ENCODE measurements at places on chromosomes 4 and X.

GRCh38 chr4:154416190-154416547 lies 75.4 kb downstream of the DCHS2 start:
- no peak for DNase-seq

DNA sequence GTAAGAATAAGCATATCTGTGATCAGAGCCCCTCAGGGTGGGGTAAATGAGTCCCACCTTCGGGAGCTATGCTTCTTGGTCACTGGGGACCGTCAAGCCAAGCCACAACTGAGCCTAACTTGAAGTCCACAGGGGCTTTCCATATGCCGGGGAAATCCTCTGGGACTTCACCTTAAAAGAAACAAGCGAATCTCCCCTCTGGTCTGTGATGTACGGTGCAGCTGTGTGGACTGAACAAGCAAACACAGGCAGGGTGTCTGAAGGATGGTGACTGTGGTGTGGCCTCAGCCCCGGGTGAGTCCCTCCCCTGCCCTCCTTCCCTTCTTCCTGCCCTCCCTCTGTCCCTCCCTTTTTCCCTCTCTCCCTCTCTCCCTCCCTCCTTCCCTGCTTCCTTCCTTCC lies 29.7 kb upstream of the PPP2R2C start:
- no peak for DNase-seq

- DNase-seq = no peak
These were observed 103.7 kb upstream of the KLF3 start for GRCh38 chr4:38560340-38560739.

GRCh38 chrX:68416592-68416991 lies 16.7 kb downstream of the OPHN1 start:
- no peak for DNase-seq

GRCh38 chr4:101730291-101731117 lies 60.0 kb upstream of the BANK1 start:
- peak; percentile 42 for DNase-seq

DNA sequence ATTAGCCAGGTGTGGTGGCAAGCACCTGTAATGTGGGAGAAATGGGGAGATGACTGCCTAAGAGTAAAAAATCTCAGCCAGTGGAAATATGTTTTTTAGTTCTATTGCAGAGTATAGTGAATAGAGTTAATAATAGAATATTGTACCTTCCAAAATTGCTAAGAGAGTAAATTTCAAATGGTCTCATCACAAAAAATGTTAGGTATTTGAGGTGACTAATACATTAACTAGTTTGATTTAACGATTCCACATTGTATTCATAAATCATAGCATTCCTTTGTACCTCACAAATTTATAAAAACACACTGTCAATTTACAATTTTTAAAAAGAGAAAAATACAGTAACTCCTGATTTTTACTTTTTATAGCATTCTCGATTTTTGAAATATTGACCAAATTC lies 681.5 kb upstream of the EPHA5 start:
- DNase-seq = no peak

DNA sequence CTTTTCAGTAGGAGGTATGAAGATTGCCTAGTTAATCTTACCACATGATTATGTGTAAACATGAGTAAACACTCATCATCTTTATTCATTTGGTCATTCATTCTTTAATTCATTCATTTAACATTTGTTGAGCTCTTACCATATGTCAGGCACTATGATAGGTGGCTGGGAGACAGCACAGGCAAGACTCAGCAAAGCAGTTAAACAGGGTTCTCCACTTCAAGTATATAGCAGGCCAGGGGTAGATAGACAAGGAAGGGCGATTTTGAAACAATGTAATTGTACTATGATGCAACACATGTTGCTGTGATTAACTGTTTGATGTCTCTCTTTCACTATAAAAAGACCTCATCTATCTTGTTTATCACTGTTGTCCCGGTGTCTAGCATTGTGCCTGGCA lies 84.3 kb upstream of the GPR101 start:
- no peak for DNase-seq

DNA sequence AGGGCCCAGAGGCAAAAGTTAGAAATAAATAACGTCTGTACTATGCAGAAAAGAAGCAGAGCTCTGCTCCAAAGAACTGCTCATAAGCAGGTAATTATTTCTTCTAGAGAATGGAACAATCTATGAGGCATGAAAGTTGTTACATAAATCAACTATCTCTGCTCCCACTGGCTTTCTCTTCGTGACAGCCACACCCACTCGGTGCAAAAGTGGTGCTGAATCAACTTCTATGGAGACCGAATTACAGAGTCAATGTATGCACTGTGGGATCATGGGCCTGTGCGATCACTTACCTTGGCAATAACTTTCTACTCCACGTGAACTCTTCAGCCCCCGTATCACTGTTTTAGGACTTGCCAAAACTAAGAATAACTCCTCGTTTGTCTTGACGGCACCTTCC lies 99.4 kb upstream of the ATXN3L start:
- no peak for DNase-seq

DNA sequence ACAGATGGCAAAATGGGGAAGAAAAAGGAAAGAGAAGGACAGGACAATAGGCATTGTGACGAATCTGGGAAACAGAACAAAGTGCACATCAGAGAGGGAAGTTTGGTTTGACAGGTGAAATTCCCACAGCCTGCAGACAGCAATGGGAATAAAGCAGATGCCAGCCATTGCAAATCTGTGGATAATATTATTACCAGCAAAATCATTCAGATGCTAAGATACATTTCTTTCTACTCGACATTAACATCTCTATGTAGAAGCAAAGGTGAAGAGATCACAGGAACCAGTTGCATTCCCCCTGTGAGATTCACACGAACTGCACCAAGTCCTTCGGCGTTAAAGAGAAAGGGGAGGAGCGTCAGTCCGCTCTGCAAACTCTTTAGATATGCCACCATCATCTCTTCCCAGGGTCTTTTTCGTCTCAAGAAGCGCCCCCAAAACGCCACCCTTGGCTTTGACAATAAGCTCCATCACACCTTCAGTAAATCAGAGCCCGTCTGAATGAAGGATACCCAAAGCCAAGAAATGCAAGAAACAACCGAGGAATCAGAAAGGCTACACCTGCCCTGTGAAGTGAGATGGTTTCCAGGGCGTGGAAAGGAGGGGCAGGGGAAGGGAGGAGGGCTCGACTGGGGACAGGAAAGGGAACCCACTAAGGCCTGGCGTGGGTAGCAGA lies 1.9 kb downstream of the NEUROG2 start:
- DNase-seq = peak; percentile 71

DNA sequence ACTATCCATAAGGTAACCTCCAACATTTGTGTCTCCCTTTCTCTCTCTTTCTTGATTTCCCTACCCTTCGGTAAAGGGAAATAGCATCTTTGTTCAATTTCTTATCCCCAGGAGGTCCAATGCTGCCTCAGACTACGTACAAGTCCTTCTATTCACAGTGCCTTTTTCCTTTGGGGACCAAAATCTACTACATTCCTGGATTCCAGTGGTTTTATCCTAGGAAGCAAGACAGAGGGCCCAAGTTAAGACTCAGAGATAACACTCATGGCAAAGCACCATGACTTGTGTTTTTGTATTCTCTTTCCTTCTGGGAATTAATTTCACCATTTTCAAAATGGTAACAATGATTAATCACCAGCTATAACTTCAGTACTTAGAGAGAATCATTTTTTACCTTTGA lies 10.6 kb downstream of the G3BP2 start:
- no peak for DNase-seq

DNA sequence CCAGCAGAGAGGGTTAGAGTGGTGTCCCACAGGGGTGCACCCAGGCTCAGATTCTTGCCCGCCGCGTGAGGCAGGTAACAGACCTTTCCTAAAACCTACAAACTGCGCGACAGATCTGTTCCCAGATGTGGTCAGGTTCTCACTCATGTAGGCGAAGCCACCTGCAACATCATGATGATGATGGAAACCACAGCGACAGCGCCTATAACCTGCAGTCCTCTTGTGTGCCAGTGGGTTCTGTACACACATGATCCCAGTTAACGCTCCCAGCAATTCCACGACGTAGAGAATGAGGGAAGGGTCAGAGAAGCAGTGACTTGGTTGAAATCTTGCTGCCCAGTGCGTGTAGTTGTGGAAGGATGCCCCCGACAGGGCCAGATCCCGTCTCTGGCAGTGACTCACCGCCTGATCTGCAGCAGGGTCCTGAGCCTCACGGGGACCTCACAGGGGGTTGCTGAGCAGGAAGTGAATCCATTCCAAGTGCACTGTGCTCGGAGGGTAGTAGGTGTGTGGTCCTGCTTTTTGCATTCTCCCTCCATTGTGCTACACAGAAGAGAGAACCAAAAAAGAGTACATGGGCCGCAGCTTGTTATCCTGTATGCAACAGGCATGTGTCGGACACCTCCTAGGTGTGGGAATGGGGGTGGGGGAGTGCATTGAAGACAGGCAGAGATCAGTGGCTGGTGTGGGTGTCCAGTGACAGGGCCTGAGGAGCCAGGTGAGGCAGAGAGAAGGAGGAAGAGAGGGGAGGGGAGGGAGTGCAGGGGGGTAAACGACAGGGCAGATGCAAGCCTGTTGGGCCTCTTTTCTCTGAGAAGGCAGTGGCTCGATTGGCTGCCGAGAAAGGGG lies 66.6 kb downstream of the MTMR1 start:
- no peak for DNase-seq

DNA sequence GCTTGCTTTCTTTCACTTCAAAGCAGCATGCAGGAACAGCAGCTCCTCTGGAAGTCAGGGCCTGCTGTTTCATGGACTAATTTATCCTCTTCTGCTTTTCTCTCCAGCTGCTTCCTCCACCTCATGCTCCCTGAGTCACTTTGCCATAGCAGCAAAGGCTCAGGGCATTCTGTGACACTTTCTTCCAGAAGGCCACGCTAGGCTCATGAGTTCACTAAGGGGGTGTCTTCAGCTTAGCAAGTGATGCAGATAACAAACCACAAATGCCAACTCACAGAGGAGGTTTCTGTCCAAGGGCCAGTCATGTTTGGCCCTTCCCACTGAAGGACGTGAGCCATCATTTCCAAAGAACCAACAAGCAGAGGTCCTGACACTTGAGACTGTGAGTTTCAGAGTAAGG lies 200.2 kb downstream of the ADGRA3 start:
- no peak for DNase-seq

DNA sequence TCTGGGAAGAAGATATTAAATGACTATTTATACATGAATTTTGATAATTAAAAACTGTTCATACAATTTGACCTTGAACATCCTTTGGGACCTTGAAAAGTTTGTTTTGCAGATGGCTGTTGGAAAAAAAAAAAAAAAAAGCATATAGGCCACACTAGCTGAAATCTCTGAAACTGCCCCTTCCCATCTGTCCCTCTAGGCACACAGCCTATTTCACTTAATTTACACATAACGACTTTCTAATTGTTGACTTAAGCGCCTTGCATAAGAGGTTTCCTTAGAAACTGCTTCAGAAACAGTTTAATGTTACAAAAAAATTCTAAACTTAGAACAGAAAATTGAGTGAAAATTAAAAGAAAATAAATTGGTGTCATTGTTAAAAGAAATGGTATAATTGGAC lies 131.0 kb downstream of the COX18 start:
- no peak for DNase-seq

Data from GM13977 (cell line).